ENCODE measurements at places on chromosomes 2 and 18. TPM values are rescaled to one million over a fixed set of nuclear protein-coding genes. Genes with fewer than 3 reads are reported as not detected.

GRCh38 chr2:134200036-134200618 is 53.7 kb upstream of the MGAT5 start:
- peaks cover 17% of the 10 kb centered on the region for H3K4me1 ChIP-seq
- no peak for DNase-seq
- no peak overlapping the region for H3K4me3 ChIP-seq
- H3K27ac ChIP-seq: no peak overlapping the region
- H3K36me3 ChIP-seq: no peaks in the 10 kb centered on the region

- H3K4me1 ChIP-seq: no peaks in the 10 kb centered on the region
- H3K27ac ChIP-seq: no peak overlapping the region
- H3K36me3 ChIP-seq: no peaks in the 10 kb centered on the region
- H3K4me3 ChIP-seq: no peak overlapping the region
- no peak for DNase-seq
These were observed 535.9 kb downstream of the XIRP2 start for GRCh38 chr2:167424221-167424620.

DNA sequence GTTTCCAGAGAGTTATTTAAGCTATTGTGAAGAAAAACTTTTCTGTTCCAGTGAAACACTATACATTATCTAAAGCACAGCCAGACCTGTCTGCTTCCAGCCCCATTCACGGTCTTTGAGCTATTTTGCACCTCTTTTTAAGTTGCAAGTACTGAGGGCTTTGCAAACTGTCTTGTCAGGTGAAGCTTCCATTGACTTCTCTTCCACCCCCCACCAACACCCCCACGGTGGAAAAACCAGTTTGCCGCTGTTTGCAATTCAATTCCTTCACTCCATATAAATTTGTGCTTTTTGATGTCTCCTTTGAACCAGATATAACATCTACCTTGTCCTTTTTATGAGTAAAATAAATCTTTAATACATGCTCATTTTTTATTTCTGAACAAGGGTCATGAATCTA is 15.7 kb downstream of the B3GNT7 start:
- H3K27ac ChIP-seq: no peak overlapping the region
- DNase-seq: no peak
- H3K4me1 ChIP-seq: peaks cover 17% of the 10 kb centered on the region
- H3K4me3 ChIP-seq: no peak overlapping the region
- no peaks in the 10 kb centered on the region for H3K36me3 ChIP-seq

The TTN gene
- total RNA-seq: 8.4 TPM

The ANKRD30B gene
- total RNA-seq: not detected

The RTP5 gene
- not detected for total RNA-seq

The IKZF2 gene
- total RNA-seq: 11.2 TPM
